Bladder microvascular endothelial cell (primary cell): ENCODE measurements at places on chromosomes 7 and 10. TPM values are rescaled to one million over a fixed set of nuclear protein-coding genes. Genes with fewer than 3 reads are reported as not detected.

ZPBP gene
- total RNA-seq: not detected in 2 replicates

MOGAT3 gene
- not detected in 2 replicates for total RNA-seq

PRRT4 gene
- not detected in 2 replicates for total RNA-seq

PIK3AP1 gene
- total RNA-seq: 0.13 TPM in 1 of 2 replicates, not detected in the other

GSTO2 gene
- 0.31 and 0.32 TPM in 2 replicates for total RNA-seq

TMEM225B gene
- total RNA-seq: not detected in 2 replicates

ASIC3 gene
- total RNA-seq: 0.16 and 0.44 TPM in 2 replicates

SNX10 gene
- total RNA-seq: 2.4 and 6.2 TPM in 2 replicates

HGF gene
- total RNA-seq: 0.82 and 1.6 TPM in 2 replicates

ARHGEF35 gene
- total RNA-seq: 0.06 and 0.32 TPM in 2 replicates

ASAH2 gene
- total RNA-seq: 0.31 and 0.49 TPM in 2 replicates

FAM24A gene
- not detected in 2 replicates for total RNA-seq

ADIRF gene
- total RNA-seq: 16.2 and 28.5 TPM in 2 replicates

WIPF3 gene
- 0.25 TPM in 1 of 2 replicates, not detected in the other for total RNA-seq

ZNF503 gene
- total RNA-seq: 0.32 and 0.57 TPM in 2 replicates

ARHGEF5 gene
- 0.06 and 0.16 TPM in 2 replicates for total RNA-seq

AGBL3 gene
- 0.82 and 1.6 TPM in 2 replicates for total RNA-seq

SLC26A3 gene
- not detected in 2 replicates for total RNA-seq

HTR5A gene
- total RNA-seq: not detected in 2 replicates

KNDC1 gene
- total RNA-seq: under 0.01 TPM in 1 of 2 replicates, not detected in the other

SMIM30 gene
- 41.4 and 59.2 TPM in 2 replicates for total RNA-seq

WNT2 gene
- not detected in 2 replicates for total RNA-seq

HABP2 gene
- total RNA-seq: under 0.01 TPM in 1 of 2 replicates, not detected in the other

CALML3 gene
- total RNA-seq: not detected in 2 replicates

NSUN5 gene
- total RNA-seq: 3.7 and 8.4 TPM in 2 replicates

AKR1D1 gene
- total RNA-seq: not detected in 2 replicates

SPDYE11 gene
- not detected in 2 replicates for total RNA-seq

MACC1 gene
- total RNA-seq: not detected in 2 replicates

MRPS24 gene
- total RNA-seq: 48.3 and 61.4 TPM in 2 replicates

UNCX gene
- not detected in 2 replicates for total RNA-seq

GPR146 gene
- 32.9 and 48.2 TPM in 2 replicates for total RNA-seq

OR13A1 gene
- not detected in 2 replicates for total RNA-seq

TBC1D12 gene
- total RNA-seq: 10.5 and 17.7 TPM in 2 replicates

CADPS2 gene
- total RNA-seq: 43.5 and 62.1 TPM in 2 replicates

LAMTOR4 gene
- total RNA-seq: 98.6 and 171 TPM in 2 replicates

UCN3 gene
- not detected in 2 replicates for total RNA-seq

H2BK1 gene
- total RNA-seq: not detected in 2 replicates

TSPAN14 gene
- total RNA-seq: 51.3 and 164 TPM in 2 replicates

HHEX gene
- 36.6 and 66.4 TPM in 2 replicates for total RNA-seq

CYP2E1 gene
- total RNA-seq: 0.16 and 0.63 TPM in 2 replicates

JAKMIP3 gene
- 0.06 TPM in 1 of 2 replicates, not detected in the other for total RNA-seq

SAP25 gene
- total RNA-seq: not detected in 2 replicates

GIMAP6 gene
- 136 and 201 TPM in 2 replicates for total RNA-seq

CFAP43 gene
- total RNA-seq: under 0.01 TPM in 1 of 2 replicates, not detected in the other

MXI1 gene
- 4.2 and 9.9 TPM in 2 replicates for total RNA-seq

IL2RA gene
- total RNA-seq: not detected in 2 replicates

TNS3 gene
- 3.7 and 47.3 TPM in 2 replicates for total RNA-seq

KIN gene
- total RNA-seq: 3.2 and 6.1 TPM in 2 replicates

TES gene
- 97.0 and 105 TPM in 2 replicates for total RNA-seq

LRRC61 gene
- 0.16 and 3.1 TPM in 2 replicates for total RNA-seq

GPR158 gene
- under 0.01 TPM in 1 of 2 replicates, not detected in the other for total RNA-seq

OR6B1 gene
- not detected in 2 replicates for total RNA-seq

TMEM229A gene
- total RNA-seq: not detected in 2 replicates

KAZALD1 gene
- total RNA-seq: 0.31 and 0.49 TPM in 2 replicates

DPYSL4 gene
- 7.9 and 17.7 TPM in 2 replicates for total RNA-seq

EVX1 gene
- total RNA-seq: not detected in 2 replicates

PDK4 gene
- total RNA-seq: 17.8 and 58.7 TPM in 2 replicates

FGFR2 gene
- not detected in 2 replicates for total RNA-seq
